D341Med (cell line): ENCODE measurements at places on chromosomes 4 and X.

DNA sequence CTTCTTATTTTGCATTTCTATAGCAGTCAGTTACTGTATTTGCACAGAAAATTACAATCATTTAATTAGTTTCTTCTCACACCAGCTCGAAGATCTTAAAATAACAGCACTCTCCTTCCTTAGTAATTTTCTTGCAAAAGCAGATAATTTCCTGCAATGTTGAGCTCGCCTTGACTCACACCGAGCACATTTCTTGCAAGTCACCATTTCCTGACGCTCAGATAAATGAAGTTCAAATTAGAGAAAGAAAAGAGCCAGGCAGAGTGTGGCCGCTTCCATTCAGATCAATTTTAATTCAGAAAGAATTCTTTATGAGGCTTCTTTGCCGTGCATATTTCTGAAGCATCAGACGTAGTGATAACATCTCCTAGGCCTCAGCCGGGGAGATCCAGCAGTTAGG is 10.1 kb downstream of the SORCS2 start:
- DNase-seq, result no peak

DNA sequence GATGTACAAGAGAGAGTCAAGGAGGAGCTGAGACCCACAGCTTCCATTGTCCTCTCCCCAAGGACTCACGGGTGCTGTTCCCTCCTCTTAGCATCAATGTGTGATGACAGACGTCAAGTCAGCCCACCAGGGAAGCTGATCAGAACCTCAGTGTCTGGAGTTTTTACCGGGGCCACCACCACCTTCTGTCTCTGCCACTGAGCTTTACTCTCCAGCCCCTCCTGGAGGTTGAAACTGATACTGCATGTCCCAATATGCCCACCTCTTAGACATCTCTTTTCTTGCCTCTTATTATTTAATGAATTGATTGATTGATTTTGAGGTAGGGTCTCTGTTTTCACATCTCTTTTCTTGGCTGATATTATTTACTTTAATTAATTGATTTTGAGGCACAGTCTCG is 10.3 kb upstream of the AKAP17A start:
- peak; percentile 80 for DNase-seq

- no peak for DNase-seq
Observed at GRCh38 chrX:150507251-150507856, 61.1 kb upstream of the MTM1 start.

- DNase-seq, result peak; percentile 89
Observed at GRCh38 chr4:92305148-92305877, 1.5 kb downstream of the GRID2 start.

- DNase-seq, result no peak
Observed at GRCh38 chr4:67549123-67549522, 3.8 kb upstream of the CENPC start.

- no peak for DNase-seq
Observed at GRCh38 chrX:19677121-19677520, 161.8 kb upstream of the MAP3K15 start.

GRCh38 chr4:917466-917865 is 14.7 kb downstream of the GAK start:
- no peak for DNase-seq

- peak; percentile 82 for DNase-seq
Observed at GRCh38 chr4:86891762-86892635, at the start of gene C4orf36. C4orf36 (minus strand) TSS chr4:86892422; CDS start chr4:86891520, 902 bp downstream.

DNA sequence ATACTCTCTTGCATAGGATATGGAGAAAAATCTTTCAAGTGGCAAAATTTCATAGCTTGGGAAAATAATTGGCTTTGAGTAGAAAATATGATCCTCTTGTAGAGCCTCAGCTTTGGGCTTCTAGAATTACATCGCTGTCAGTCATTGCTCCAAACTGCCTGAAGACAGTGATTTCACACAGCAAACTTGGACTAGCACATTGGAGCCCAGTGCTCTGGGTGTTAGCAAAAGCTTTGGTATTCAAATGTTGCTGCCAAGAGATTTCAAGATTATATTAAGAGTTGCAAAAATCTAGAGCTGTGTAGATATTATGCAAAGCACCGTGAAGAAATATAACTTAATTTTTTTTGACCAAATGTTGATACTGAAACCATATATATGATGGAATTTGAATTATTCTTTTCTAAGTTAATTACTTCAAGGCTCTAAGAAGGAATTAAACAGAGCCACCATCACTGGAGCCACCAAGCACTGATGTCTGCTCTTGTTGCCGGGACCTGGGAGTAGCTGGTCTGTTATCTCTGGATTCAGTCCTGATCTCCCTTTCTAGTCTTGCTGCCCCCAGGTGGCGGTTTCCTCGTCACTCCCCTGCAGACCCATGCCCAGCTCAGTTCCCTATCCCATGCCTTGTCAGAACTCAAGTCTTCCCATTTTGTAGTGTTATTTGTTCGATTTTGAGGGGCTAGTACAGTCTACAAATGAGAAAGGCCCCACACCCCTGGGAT is 260.7 kb upstream of the SFRP2 start:
- DNase-seq, result peak; percentile 67

- no peak for DNase-seq
Observed at GRCh38 chrX:2650037-2650436, 41.1 kb upstream of the CD99 start.

DNA sequence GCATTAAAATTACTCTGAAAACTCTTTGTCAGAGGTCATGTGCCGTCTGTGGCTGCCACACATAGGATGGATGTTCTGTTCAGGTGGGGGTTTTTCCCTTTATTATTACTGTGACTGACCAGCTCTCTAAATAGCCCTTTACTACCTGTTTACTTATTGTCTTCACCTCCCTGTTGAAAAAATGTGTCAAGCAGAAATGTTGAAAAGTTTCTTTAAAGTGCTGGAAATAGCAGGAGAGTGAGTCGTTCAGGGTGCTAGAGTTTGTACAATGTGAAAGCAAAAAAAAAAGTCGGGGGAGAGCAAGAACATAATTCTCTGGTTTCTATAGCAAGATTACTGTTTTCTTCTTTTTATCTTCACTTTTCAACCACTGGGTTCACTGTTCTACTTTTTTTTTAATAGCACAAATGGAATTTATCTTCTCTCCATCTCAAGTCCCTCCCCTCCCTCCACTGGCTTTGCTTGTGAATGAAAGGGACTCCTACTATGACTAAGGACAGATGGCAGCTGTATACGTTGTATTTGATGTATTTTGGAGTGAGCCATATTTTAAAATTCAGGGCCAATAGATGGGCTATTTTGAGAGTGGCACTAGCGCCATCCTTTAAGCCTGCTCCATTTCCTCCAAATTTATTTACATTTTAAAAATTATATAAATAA is 33.3 kb downstream of the ARX start:
- no peak for DNase-seq

- DNase-seq, result no peak
Observed at GRCh38 chr4:163448540-163449203, 24.9 kb downstream of the TKTL2 start.

DNA sequence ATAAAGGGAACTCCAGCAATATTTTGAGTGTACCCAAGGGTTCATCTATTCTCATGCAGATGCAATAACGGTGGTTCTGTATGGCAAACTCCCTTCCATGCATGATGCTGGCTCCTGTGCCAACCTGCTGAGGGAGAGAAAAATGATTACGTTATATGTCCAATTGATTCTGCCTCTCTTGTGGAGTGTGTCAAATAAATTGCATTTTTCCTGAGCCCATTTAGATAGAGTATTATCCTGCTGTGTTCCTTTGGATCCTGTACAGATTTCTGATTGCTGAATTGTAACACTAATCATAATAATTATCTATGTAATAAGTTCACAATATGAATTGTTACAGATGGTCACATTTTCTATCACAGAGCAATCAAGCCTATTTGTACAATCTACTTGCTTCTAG is 821.7 kb downstream of the C4orf33 start:
- no peak for DNase-seq

GRCh38 chr4:140466146-140466545 is 31.9 kb downstream of the MGAT4D start:
- no peak for DNase-seq

DNA sequence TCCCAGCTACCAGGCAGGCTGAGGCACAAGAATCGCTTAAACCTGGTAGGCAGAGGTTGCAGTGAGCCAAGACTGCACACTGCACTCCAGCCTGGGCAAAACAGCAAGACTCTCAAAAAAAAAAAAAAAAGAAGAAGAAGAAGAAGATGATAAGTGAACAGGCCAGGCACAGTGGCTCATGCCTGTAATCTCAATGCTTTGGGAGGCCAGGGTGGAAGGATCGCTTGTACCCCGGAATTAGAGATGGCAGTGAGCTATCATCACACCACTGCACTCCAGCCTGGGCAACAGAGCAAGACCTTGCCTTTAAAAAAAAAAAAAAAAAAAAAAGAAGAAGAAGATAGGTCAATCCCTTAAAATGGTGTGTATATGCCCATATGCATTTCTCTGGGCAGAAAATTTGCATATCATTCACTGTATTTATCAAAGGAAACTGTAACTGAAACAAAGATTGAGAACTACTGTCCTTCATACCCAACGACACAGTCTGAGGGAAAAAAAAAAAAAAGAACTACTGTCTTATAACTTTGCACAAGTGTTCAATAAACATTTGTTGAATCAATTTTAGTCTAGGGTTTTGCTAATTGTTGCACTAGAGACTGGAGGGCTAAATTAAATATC is 2.3 kb downstream of the RFC1 start:
- DNase-seq, result no peak

DNA sequence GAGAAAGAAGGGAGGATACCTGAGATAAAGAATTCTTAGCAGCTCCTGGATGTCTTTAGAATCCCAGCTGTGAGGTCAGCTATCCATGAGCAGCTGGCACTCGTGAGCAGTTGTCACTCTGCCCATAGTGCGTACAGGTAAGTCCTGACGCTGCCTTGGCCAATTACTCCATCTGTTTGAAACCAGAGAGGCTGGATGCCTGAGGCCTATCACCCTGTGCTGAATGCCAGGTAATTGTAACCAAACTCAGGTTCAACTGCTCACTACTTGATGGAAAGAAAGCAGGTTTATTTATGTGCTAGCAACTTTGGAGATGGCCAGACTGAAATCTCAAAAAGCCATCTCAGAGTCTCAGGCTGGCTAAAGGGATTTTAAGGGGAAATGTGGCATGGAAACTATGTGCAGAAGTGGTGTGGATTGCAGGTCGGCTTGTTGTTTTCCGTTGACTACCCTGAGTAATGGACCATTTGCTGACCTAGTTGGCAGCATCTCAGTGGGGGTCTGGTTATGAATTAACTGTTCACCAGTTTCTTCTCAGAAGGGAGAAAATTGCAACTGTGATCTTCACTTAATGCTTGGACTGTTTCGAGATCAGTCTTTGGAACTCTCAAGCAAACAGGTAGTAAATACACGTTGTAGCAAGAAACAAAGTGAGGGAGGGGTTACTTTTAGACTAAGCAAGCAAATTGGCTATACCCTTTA is 1614.0 kb upstream of the PCDH10 start:
- peak; percentile 20 for DNase-seq

- no peak for DNase-seq
Observed at GRCh38 chr4:175970724-175971123, 94.9 kb upstream of the WDR17 start.

DNA sequence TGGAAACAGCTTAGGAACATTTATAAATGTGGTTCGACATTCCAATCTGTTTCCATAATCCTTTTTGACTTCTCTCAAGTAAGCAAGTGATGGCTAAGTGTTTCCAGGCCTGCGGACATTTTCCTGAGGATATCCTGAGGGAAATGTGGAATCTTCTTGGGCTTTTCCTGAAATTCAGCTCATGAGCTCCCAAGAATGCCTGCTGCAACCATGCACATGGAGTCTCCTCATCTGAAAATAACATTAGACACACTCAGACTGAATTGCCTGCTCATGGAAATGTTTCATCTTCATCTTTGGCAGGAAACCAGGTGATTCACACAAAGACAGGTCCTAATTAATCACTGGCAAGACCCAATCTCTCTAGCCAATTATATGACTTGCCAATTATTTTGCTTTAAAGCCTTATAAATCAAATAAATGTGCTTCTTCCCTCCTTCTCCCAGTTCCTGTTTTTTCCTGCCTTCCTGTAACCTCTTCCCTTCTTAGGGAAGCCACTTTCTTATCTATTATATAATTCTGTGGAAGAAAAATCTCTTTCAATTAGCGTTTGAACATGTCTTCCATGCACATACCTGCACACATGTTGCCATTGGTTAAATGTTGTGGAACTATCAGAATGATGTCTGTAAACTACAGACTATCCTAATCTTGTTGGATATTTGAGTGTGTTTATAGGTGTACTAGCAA is 104.6 kb upstream of the MXRA5 start:
- DNase-seq, result no peak
